CD8-positive, alpha-beta T cell (primary cell): ENCODE measurements at places on chromosomes 3 and 15. TPM values are rescaled to one million over a fixed set of nuclear protein-coding genes. Genes with fewer than 3 reads are reported as not detected.
A peak's percentile ranks its signal among the peaks of the same experiment; 100 is the strongest.

- no peak for DNase-seq
Observed at GRCh38 chr3:52381623-52382022, 63.3 kb downstream of the SEMA3G start.

DNA sequence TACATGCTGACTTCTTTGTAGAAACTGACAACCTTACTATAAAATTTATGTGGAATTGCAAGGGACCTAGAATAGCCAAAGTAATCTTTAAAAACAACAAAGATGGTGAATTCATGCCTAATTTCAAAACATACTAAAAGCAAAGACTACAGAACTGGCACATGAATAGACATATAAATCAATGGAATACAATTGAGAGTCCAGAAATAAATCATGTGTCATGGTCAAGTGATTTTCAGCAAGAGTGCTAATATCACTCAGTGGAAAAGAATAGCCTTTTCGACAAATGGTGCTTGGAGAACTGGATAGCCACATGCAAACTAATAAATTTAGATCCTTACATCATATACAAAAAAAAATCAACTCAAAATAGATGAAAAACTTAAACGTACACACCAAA lies 8.7 kb downstream of the IMPG2 start:
- DNase-seq, result no peak

DNA sequence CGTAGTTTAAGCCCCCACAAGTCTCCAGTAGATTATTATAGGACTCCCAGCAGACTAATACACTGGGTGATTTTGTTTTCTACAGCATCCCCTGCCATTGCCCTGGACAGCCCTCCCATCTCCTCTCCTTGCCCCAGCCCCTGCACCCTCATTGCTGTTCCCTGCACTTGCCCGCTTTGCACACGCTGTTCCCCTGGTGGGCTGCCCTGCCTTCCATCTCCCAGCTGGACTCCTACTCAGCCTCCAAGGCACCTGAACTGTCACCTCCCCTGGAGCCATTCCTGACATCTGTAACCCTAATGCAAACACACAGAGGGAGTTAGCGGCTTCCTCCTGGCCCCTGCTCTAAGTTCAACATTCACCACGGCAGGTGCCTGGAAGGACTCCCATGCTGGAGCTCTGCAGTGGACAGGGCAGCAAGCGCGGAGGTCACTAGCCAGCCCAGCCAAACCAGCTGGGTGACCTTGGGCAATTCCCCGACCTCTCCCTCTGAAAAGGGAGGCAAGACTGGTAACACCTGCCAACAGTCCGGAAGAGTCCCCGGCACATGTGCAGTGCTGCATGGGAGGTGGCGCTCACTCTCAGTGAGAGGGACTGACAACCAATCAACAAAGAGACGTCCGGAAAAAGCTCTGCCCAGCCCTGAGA lies 38.8 kb upstream of the IQSEC1 start:
- no peak for DNase-seq

The TRPM1 gene
- not detected for total RNA-seq

GRCh38 chr15:90876046-90876445 lies 7.7 kb downstream of the FURIN start:
- no peak for DNase-seq

- no peak for DNase-seq
Observed at GRCh38 chr3:186075931-186076567, 32.8 kb downstream of the ETV5 start.

GRCh38 chr3:39196034-39196433 lies 3.6 kb upstream of the XIRP1 start:
- no peak for DNase-seq

GRCh38 chr15:31607656-31608055 lies 281.0 kb downstream of the KLF13 start:
- DNase-seq, result no peak

- no peak for DNase-seq
Observed at GRCh38 chr3:110886222-110886893, 185.3 kb upstream of the NECTIN3 start.

GRCh38 chr3:175046601-175047000 lies 187.5 kb downstream of the NAALADL2 start:
- DNase-seq, result no peak

The MEGF11 gene
- total RNA-seq, result not detected

DNA sequence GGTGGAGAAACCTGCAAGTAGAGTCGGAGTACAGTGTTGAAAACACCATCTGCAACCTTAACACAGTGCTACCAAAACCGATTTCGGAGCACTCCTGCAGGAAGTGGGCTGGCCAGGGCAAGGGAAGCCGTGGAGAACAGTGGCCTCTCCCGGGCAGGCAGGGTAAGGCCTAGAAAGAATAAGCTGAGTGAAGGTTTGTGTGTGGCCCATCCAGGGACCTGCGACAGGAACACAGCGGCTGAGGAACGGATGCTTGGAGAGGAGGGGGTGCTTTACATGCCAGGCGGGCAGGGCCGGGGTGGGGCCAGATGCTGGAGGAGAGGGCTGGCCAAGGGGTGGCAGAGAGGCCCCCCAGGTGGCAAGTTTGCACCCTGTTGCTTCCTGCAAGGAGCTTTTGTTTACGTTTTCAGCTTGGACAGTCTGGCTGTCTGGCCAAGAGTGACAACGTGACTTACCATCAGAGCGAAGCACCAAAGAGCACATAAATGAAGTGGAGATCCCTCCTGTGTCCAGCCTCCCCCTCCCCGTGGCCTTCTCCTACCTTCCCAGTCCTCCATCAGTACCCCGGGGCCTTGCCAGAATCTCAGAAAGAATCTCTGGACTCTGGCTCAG lies 156.5 kb downstream of the PGPEP1L start:
- peak; percentile 63 for DNase-seq

DNA sequence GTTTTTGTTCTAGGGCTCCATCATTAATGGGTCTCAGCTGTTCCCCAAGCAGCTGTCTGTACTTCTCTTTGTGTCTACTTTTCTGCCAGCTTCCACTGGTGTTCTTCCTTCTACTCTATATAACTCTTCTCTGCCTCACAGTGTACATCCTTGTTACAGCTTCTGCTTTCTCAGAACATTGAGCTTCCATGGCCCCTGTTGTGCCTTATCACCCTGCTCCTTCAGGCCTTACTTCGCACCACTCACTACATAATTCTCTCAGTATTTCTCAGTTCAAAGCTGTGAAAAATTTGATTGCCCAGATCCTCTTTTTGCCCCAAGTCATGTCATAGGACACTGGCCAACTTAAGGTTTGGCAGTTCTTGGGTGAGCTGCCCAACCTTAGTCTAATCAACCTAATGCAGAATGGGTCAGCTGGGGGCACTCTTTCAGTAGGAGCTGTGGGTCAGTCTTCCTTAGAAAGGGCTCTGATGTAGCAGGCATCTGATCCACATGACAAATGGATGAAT lies 28.9 kb downstream of the CSTA start:
- DNase-seq, result no peak

The TMF1 gene
- 103 TPM for total RNA-seq

GRCh38 chr15:40958146-40958545 lies 4.9 kb downstream of the CHAC1 start:
- DNase-seq, result no peak

DNA sequence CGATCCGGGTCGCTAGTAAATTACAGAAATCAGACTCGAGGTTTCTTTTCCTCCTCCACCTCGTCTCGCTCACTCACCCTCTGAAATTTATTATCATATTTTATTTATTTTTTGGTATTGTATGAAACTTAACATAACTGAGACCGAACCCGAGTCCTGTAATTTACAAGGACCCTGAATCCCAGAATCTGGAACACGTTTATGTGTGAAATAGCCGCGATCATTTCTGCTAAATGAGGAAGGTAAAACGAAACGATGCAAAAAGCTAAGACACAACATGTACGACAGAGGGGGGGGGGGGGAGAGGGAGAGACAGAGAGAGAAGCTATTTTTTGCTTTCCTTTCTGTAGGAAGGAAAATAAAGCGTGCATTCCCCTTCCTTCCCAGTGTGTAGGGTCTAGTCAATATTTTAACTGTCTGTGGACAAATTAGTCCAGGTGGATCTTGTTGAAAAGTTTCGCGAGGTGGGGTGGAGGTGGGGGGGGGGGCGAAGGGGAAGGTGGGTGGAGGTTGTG lies 1.6 kb downstream of the BBX start:
- no peak for DNase-seq

DNA sequence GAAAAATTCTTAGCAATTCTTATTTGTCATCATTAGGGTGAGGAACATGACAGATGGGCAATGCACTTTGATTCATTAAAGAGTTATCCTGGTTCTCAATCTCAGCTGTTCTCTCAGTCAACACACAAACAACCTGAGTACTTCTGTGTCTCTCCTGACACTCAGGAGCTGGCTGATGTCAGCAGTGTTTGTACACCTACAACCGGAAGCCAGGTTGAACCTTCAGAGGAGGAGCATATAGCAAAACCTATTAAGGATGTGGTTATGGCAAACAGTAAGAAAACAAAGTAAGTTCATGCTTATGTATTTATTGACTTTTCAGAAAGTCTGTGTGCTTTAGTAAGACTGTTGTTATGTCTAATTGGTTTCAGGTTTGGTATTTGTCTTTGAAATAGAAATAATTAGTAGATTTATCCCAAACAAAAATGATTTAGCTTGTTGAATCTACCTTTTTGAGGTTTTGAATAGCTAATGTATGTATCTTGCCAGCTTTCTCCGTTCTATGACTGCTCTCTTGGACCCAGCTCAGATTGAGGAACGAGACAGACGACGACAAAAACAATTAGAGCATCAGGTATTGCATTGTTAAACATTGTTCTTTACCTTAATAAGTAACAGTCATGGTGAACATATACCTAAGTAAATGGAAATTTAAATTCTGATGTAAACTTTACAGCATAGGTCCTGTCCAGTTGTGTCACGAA lies 36.6 kb downstream of the CCDC66 start:
- peak; percentile 69 for DNase-seq

The FANCD2OS gene
- not detected for total RNA-seq

The PCOLCE2 gene
- total RNA-seq, result not detected

GRCh38 chr15:87523516-87523915 lies 733.0 kb downstream of the NTRK3 start:
- DNase-seq, result no peak

DNA sequence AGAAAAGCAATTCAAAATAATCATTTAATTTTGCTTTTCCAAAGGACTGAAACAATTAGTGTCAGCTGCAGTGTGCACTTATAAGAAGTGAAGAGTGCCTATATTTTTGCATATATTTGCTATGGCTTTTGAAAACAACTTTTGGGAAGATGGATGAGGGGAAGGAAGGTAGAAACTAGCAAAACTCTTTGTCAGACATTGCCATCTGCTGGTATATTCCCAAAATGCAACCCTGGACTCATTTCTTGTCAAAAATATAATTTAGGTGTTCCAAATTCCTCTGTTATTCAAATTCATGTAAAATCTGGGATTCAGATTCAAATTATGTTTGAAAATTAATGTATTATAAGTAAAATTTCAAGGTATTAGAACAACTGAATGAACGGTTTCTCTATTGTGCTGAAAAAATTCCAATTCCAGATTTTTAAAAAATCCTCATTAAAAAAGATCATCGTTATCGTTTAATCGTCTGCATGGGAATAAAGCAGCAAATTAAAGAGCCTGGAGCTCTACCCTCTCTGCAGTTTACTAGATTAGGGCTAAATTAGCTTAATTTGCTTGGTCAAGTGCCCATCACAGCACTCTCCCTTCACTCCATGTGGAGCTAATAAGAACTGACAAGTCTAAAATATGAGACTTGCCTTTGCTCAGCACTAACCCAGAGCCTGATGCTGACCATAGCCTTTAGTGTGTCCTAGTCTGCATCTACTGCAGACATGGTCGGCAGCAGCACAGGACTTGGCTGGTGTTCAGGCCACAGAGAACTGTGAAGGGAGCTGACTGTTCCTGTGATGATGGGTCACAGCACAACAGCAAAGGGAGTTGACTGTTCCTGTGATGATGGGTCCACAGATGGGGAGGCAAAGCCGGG lies 67.9 kb upstream of the MITF start:
- DNase-seq, result no peak

DNA sequence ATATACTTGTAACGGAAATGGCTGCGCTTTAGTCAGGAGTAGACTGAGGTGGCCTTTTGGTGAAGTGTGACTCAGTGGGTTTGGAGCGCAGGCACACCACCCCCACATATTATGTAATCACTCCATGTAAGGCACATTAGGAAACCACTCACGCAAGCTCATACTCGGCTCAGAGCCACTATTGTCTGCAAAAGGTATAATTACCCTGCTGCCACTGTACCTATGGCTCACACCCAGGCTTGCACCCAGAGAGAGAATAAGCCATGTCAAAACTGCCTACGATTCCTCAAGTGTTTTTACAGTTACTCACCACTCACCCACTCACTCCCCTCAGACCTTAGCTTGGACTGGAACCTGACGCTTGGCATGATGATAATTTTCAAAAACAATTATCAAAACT lies 611.9 kb upstream of the CCDC54 start:
- DNase-seq, result no peak

GRCh38 chr3:140972833-140973232 lies 31.2 kb downstream of the SLC25A36 start:
- no peak for DNase-seq

GRCh38 chr15:27686369-27686768 lies 412.7 kb downstream of the OCA2 start:
- DNase-seq, result no peak

GRCh38 chr15:41022487-41023090 lies 69.3 kb downstream of the CHAC1 start:
- DNase-seq, result peak; percentile 65

- DNase-seq, result no peak
Observed at GRCh38 chr15:40942337-40942854, 10.9 kb upstream of the CHAC1 start.

DNA sequence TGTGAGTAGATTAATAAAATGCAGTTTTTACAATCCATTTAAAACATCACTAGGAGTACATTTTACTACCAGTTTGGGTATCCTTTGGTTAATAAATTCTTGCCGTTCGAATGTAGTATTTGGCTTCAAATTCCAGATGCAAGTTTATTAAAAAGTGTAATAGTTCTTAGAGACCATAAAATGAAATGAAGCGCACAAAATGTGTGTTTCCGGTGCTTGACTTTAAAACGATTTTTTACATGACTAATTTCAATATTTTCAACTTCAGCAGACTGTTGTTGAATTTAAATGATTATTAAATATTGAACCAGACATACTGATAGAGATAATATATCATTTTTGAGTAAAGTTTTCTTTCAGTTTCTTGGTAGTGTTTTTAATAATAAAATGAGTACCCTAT lies 138.4 kb upstream of the NAALADL2 start:
- no peak for DNase-seq

The PP2D1 gene
- not detected for total RNA-seq
